ENCODE measurements at places on chromosomes 2 and 18.
A peak's percentile ranks its signal among the peaks of the same experiment; 100 is the strongest.

DNA sequence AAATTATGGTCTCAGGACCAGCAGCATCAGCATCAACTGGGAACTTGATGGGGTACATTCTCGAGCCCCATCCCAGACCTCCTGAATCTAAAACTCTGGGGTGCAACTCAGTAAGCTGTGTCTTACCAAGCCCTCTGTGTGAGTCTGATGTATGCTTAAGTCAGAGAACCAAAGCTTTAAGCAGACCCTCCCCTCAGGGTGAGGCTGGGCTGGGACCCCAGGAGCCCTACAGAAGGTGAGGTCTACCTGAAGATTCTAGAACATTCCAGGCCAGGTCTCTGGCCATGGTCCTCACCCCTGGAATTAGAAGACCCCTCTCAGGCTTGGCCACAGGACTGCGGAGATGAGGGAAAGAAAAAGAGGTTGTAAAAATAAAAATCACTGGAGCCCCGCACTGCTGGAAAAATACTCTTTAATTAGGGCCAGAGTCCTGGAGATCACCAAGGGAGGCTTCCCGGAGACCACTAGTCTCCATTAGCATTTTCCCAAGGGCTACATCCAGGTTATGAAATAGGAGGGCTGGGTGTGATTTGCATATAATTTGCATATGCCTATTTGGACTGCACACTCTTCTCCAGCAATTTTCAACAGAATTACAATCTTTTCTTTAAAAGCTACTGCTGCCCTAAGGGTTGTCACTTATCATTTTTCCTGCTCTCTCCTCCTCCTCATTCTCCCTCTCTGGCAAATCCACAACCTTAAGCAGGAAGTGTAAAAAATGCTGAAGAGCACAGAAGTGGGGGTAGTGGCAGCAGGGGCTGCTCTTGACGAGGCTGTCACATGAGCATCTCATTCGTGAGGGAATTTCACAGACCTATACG is 100.2 kb downstream of the ZBTB7C start:
- no peak for DNase-seq

DNA sequence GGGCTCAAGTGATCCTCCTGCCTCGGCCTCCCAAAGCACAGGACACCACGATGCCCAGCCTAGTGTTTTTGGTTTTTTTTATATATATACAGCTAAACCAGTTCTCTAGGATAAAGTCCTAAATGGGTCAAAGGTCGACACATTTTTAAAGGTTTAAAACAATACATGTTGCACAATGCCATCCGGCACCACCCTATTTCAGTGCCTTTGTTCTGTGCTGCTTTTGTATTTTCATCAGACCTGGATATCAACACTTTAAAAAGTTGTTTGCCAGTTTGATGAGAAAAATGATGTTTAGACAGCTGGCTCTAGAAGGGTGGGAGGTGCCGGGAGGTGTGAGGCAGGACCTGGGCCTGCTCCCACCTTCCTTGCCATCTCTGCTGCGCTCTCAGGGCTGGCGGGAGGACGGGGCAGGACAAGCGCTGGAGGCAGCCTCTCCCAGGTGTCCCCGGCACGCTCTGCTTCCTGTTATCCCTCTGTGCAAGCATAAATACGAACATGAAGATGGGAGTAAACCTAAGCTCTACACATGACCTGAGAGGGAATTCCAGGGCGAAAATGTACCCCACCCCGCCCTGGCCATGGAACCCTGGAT is 103.7 kb downstream of the HS6ST1 start:
- no peak for DNase-seq

DNA sequence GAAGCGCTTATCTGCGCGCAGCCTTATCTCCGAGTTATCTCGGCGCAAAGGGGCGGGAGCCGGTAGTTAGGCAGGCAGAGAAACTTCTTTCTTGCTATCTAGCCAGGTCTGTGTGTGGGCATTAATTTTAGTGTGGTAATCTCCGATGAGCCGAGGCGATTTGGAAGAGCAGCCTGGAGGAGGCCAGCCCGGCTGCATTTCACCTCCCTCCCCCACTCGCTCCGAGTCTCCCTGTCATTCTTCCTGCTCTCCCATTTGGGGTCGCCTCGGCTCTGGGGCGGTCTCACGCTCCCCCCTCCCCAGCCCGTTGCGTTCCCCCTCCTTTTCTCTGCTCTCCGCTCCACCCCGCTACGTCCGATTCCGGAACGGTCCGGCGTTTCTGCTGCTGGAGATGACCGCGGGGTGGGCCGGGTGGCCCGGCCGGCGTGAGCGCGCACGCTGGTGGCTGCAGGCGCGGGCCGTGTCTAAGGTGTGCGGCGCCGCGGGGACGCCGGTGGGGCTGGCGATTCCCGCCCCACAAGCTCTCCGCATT is 566 bp downstream of the GATA6 start:
- no peak for DNase-seq

DNA sequence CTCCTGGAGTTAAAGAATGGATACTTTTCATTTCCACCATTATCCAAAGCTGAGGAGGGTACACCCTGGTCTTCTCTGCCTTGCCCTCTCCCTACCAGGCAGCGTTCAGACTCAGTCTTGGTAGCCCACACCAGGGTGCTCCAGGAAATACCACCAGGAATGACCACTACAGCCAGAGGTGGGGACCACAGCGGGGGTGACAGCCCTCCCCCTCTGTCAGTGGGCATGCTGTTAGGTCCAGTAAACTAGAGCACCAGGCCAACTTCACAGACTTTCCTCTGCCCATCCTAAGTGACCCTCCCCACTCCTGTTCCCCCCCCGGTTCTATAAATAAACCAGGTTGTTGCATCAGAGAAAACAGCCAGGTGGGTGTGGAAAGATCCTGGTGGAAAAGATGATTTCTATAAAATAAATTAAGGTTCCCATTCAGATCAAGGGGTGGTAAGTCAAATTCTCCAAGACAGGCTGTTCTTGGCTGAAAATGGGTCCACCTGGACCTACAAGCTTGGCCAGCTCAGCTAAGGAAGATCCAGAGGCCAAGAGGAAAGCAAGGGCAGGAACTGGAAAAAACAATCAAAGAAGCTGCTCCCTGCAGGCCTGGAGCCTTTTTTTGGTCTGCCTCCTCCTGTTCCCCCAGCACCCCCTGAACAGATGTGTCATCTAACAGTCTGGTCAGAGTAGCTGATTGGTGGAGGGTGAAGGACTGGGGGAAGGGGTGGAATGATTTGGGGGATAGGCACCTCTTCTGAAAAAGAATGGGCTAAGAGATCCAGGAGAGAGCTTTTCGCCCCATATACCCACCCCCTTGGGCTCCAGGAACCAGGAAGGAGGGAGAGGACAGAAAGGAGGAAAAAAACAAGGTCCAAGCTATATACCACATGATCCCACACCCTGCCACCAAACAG is 2.3 kb downstream of the RAB11FIP5 start:
- no peak for DNase-seq

- no peak for DNase-seq
Observed at GRCh38 chr2:41393621-41394020, 654.2 kb upstream of the PKDCC start.

DNA sequence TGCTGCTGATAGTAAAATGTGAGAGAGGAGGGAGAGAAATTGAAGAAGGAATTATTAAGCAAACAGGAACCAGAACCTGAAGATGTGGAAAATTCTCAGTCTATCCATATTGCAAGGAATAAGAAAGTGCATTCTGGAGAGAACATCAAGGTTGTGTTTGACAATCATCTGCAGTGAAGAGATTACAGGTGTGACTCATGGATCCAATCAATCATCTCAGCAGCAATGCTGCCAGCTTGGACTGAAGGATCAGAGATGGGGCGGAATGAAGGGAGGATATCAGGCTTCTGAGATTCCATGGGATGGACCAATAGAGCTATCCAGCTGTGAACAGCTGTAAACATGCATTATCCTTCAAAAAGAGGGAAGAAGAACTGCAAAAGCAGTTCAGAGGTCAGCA is 247.3 kb downstream of the LPIN1 start:
- no peak for DNase-seq

DNA sequence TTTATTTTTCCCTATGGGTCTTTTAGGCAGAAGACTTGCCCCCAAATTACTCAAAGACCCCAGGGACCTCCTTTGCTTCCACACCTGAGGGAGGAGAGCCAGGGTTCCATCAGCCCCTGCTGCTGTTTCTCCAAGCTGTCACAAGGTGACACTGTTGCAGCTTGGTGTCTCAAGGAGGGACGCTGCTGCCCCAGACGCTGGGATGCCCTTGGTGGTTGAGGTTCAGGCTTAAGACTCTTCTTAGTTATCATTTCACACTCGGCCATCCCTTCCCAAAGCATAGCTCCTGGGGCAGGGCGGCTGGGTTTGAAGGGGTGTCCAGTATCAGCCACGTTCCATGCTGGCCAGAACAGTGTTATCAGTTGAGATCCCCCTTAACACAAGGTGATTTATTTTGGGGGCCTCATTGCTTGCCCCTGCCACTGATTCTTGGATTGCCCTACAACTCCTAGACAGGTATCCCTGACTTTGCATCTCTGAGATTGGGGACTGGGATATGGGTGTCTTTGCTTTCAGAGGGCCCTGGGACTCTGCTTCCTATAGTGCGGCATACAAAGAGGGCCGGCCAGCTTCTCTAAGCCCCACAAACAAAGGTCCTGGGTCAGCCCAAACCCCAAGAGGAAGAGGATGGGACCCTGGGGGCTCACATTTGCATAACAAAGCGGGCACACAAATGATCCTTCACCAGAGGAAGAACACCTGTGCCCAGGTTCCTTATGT is 22.7 kb downstream of the GPR55 start:
- peak; percentile 31 for DNase-seq

DNA sequence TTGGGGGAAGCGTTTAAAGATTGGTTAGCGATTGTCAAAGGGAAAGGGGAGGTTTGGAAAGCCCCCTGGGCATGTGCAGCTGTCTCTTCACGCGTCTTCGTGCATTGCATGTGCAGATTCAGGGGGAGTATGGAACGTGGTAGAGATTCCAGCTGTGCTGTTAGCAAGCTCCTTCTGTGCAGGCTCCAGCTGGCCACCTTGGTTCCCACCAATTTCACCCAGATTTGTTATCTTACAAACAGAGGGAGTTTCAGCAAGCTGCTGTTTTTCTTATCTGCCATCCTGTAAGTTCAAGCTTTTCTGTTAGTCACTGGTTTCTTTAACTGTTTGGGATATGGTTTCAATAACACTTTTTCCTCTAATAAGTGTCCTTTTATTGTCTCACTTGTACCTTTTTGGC is 30.4 kb downstream of the FARP2 start:
- DNase-seq: no peak
